ENCODE measurements at places on chromosomes 12 and 14.

GRCh38 chr12:54075974-54076373 lies 22.3 kb downstream of the HOXC4 start:
- ATAC-seq = no peak

GRCh38 chr12:89319122-89319521 lies 33.2 kb downstream of the DUSP6 start:
- ATAC-seq = no peak

DNA sequence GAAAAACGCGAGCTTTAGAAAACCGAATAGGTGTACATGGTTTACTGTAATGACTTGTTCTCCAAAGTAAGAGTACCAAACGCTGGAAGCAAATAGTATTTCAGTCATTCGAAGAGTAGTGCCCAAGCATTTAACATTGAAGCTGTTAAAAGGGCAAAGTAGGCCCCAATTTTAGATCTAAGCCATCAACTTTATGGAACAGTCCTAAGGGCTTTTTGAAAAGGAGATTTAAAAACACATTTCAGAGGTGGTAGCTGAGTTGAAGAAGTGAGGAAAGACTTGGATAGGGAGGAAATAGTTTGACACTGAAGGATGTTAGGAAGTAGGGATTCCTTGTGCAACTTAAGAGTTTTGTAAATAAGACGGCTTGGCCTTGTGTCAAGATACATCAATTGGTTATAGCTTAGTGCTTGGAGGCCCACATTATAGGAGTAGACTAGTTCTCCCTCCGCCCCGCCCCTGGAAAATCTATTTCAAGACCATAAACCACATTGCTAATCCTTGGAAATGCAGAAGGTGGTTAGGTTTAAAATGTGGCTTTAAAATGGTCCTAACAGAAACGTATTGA lies 783 bp upstream of the TUBA1B start:
- ATAC-seq = no peak

- no peak for ATAC-seq
Observed at GRCh38 chr12:3083241-3083920, 6.2 kb downstream of the TSPAN9 start.

DNA sequence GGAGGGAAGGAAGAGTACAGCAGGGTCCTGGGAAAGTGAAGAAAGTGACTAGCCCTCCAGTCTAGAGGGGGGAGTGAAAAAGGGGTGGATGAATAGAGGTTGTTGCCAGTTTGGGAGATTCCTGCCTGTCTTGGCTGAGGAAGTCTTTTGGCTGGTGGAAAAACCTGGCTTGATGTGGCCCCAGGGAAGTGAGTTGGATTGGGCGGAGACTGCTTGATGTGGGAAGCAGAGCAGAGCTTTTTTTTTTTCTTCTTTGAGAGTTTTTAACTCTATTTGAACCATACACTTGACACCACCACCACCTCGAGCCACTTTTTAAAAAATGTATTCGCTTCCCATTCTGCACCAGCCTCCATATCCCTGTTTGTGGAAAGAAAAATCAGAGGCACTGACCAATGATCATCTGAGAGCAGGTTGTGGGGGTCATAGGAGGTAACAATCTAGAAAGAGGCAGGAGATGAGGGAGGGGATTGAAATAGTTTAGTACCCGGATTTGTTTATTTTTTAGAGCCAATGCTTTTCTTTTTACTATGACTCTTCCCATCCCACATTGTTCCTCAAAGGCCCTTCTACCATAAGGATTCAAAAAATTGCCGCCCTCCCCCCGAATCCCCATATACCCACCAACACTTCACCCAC lies 690 bp upstream of the DTX3 start:
- ATAC-seq = no peak

GRCh38 chr12:92045852-92046251 lies 99.8 kb downstream of the BTG1 start:
- peak; percentile 29 for ATAC-seq

GRCh38 chr14:22036541-22037239 lies 363.1 kb upstream of the OR4E1 start:
- ATAC-seq = no peak

DNA sequence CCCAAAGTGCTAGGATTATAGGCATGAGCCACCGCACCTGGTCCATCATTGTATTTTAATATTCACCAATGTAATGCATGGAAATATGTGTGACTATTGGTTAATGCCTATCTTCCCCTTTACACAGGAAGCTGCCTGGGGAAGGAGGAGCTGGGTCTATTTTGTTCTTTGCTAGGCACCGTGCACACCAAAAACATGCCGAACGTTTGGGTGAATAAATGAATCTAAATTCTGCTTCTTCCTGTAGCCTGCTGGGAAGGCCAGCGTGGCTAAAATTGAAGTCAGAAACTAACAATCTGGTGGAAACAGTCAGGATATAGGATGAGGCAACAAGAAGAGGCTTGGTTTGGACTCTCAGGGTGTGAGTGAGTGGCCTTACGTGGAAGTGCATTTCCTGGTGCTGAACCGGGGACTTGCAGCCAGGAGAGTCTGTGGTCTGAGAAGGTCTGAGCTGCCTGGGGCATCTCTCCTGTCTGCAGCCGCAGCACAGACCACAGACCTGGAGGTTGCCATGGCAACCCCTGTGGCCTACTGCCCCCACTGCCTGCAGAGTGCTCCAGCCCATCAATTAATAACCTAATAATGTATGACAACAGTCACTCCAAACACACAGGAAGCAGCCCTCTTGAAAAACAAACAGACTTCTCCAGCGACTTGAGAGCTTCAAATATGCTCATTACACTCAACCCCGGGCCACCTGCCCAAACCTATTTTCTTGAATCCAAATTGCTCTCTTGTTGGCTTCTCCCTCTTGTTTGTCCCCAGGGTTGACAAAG lies 5.5 kb upstream of the GPR68 start:
- ATAC-seq = no peak

GRCh38 chr12:91889059-91889458 lies 256.6 kb downstream of the BTG1 start:
- ATAC-seq = no peak

GRCh38 chr12:48442179-48442847 lies 30.0 kb upstream of the ANP32D start:
- no peak for ATAC-seq

DNA sequence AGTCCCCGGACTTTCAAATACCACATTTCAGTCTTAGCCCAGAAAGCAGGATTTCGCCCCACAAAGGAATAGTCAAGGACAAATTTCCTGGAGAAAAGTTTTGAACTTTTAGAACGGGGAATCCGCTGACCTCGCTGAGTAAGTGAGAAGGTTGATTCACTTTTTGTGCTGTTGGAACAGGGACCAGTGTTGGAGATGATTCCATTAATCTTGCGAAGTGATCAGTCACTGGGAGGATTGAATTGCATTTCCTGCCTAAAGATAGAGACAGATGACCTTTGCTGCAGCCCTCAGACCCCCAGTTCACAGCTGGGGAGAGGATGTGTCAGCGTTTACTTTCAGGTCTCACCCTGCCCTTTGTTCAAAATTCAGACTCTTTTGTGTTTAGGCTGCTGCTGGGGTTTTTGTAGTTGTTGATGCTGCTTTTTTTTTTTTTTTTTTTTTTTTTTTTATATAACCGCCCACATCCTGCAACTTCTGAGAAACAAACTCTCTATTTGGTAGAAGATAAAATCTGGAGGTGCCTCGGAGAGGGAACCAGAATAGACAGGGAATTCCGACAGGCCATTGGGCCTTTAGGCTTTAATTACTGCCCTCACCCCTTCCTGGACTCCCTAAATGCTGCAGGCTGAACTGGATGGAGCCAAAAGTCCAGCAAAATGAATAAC lies 9.8 kb upstream of the KDM2B start:
- peak; percentile 85 for ATAC-seq

- peak; percentile 91 for ATAC-seq
Observed at GRCh38 chr14:22536853-22537338, 52.1 kb downstream of the DAD1 start.

DNA sequence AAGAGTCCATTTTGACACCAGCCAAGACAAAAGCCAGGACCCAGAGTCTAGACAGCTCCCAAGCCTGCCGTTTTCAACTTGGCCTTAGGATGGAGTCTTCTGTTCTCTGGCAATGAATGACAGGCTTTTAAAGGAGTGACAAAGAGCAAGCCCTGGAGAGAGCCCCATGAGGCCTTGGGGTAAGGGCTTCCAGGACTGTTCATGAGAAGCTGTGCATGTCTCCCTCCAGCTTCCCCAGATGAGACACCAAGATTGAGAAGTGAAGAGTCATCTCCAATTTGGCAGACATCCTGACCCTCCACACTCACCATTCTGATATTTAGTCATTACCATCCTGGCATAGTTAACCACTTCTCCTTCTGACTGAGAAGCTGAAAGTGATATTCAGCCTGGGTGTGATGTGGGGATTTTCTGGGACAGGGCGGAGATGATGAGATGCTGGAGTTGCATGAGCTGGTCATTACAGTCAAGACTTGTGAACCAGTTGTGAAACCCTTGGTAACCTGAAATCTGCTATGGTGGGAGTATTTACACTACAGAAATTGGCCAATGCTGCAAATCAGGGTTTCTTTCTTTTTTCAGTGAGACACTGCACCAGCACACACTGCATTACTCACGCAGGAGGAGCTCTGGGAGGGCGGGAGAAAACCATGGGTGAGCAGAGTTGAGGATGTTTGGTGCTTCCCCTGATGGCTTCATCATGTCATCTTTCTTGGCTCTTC lies 77.8 kb downstream of the VCPKMT start:
- peak; percentile 87 for ATAC-seq

DNA sequence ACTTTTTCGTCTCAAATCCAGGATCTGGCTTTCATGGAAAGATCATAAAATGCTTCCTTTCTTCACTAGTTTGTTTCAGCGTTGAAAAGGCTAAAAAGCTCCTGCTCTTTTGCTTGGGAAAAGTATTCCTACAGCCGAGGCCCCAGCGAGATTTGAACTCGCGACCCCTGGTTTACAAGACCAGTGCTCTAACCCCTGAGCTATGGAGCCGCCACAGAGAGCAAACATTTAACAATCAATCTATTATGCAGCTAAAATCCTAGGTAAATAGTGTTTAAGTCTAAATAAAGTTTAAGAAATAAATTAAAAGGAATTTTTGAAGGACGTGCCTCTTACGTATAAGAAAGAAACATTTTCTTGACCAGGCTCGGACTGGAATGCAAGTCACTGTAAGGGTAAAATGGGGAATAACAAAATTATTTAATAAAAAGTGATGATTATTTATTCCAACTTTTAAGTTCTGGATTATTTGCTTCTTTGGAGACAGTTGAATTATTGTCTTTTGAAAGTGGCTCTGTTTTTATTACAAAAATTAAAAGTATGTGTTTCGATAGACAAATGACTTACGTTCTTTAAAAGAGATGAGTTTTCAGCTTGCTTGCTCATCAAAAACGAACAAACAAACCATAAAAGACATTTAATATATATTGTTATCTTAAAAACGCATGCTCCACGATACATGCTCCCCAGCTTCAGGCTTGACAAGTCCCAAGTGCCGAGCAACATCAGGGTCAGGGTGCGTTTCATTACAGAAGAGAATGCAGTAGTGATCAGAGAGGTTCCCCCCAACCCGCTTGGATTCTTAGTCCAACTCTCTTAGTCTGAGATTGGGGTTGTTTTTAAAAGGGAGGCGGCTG lies 10.2 kb downstream of the OR6S1 start:
- peak; percentile 18 for ATAC-seq
